ENCODE measurements at places on chromosomes 12 and 14. TPM values are rescaled to one million over a fixed set of nuclear protein-coding genes. Genes with fewer than 3 reads are reported as not detected.

CNTN1 gene
- total RNA-seq = not detected

DNA sequence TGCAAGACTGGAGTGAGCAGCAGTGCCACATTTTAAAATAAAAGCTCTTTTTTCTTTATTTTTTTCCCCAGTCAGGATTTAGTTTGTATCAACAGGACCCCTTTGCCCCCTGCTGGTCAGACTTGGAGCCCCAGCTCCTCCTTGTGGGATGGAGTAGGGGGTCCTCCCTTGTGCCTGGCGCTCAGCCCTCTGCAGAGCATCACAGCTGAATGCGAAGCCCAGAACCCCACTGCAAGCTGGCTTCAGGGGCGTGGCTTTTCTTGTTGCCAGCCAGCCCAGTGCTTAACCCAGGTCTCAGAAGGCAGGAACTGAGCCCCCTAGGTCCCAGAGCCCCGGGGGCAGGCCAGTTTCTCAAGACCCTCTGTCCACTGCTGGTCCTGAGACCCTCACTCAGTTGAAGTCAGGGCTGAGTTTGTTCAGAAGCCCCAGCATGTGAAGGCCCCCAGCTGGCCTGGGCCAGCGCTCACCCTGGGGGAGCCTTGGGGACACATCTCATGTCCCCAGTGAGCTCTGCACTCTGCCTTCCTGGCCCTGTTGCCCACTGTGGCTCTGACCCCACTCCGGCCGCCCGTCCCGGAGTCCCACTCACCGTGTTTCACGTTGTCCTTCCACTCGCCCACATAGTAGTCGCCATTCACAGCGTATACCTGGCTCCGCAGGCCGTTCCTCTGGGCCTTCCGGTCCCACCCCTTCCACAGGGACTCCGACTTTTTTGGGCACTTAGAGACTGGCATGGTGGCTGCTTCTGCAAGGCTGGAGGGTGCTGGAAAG is 519 bp downstream of the MORN3 start:
- H3K36me3 ChIP-seq = no peaks in the 10 kb centered on the region
- H3K27ac ChIP-seq = no peak overlapping the region
- H3K27me3 ChIP-seq = no peaks in the 10 kb centered on the region
- H3K4me3 ChIP-seq = no peak overlapping the region
- peak; percentile 67 for DNase-seq

DNA sequence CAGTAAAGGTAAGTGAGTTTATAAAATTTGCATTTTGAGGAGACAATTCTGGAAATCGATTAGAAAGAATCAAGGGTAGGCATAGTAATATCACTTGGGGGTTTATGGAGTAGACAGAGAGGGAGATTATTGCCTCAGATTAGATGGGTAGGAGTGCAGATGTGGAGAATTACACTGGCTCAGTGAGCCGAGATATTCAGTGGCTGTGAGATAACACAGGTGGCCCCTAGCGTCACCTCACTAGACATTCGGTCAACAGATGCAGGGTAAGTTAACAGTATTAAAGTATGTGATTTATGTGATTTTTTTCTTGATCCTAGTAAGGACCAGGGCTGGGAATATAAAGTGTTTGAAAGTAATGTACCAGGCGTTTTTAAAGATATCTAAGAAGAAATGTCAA is 39.6 kb upstream of the KLRD1 start:
- no peak overlapping the region for H3K27ac ChIP-seq
- H3K36me3 ChIP-seq = no peaks in the 10 kb centered on the region

DNA sequence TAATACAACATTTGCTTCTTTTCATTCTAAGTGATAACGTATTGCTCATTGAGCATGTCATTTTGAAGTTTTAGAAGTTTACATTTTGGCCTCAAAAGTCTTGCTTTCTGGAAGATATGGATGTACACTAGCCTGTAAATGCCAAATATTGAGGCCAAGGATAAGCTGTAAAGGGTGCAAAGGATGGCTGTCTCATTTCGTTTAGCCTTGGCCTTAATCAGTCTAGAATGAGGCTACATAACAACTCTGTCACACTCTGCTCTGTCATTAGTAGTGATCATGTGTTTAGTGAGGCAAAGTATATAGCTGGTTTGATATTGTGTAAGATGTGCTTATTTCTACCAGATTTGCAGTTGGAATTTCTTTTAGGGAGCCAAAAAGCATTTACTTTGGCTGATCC is 344.5 kb downstream of the TMTC2 start:
- H3K36me3 ChIP-seq = no peaks in the 10 kb centered on the region
- no peak for DNase-seq
- no peaks in the 10 kb centered on the region for H3K27me3 ChIP-seq
- H3K4me3 ChIP-seq = no peak overlapping the region
- no peaks in the 10 kb centered on the region for H3K4me1 ChIP-seq
- H3K27ac ChIP-seq = no peak overlapping the region

SRRM4 gene
- total RNA-seq = not detected

DNA sequence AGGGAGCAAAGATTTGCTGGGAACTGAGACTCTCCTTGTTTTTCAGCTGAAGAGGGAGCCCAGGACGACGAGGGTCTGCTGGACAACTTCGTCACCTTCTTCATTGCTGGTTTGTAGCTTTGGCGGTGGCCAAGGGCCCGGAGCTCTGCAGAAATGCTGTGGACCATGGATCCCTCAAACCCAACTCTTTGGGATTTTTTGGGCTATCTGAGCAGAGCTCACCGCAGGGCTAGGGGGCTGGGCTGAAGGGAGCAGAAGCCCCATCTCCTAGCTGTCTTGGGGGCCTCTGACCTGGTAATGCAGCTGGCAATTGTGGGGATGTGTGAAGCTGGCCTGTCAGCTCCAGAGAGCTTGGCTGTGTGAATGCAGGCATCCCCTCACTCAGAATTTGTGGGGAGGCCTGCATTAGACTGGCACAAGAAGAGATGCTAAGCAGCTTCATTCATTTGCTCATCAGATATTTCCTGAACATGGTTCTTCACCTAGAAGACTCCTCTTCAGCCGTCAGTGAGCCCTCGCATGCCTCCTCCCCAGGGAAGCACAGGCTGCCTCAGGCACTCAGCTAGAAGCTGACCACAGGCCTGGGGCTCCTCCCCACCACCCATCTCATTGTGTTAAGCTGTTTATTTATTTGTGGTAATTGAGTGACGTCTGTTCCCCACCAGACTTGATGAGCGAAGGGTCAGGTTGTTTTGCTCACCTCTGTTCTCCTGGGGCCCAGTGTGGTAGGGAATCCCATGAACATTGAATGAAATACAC is 32.2 kb downstream of the CYP46A1 start:
- no peaks in the 10 kb centered on the region for H3K4me1 ChIP-seq
- no peak overlapping the region for H3K4me3 ChIP-seq
- no peaks in the 10 kb centered on the region for H3K27me3 ChIP-seq
- H3K36me3 ChIP-seq = no peaks in the 10 kb centered on the region

DNA sequence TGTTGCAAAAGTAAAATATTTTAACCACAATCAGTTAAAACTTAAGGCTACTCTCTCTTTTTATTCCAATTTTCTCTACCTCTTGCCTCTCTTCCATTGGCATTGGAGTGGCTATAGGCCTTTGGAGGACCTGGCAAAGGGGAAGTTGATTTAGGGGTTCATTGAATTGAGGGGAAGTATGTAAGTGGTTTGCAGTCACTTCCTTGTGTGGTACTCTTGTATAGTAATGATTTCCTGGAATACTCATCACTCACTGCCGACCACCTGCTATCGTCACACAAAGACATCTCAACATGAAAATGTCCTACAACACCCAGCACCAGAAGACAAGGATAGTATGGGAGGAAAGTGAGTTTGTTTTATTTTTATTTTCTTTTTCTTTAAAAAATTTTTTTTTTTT is 45.7 kb upstream of the CPM start:
- H3K4me3 ChIP-seq = no peak overlapping the region
- no peaks in the 10 kb centered on the region for H3K27me3 ChIP-seq
- H3K36me3 ChIP-seq = no peaks in the 10 kb centered on the region
- no peak overlapping the region for H3K27ac ChIP-seq
- no peaks in the 10 kb centered on the region for H3K4me1 ChIP-seq
- no peak for DNase-seq

DNA sequence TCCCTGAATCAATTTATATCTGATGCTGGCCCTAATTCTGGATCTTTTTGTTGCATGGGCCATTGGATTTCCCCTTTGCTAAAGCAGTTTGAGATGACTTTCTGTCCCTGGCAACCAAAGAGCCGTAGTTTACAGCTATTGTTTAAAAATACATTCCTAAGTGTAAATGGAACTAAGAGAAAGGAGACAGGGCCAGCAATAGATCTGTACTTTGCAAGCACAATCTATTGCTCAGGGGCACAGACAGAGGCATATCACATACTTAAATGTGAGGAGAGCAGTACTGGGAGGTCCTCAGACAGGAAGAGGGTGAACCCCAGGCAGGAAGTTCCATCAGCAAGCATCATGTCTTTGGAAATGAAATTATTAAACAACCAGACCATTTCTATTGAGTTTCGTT is 126.6 kb downstream of the ZFP36L1 start:
- peaks cover 15% of the 10 kb centered on the region for H3K4me1 ChIP-seq
- H3K36me3 ChIP-seq = no peaks in the 10 kb centered on the region
- H3K27ac ChIP-seq = no peak overlapping the region
- H3K27me3 ChIP-seq = no peaks in the 10 kb centered on the region
- no peak overlapping the region for H3K4me3 ChIP-seq
- DNase-seq = no peak

- no peak overlapping the region for H3K27ac ChIP-seq
- no peak for DNase-seq
- H3K4me1 ChIP-seq = peaks cover 18% of the 10 kb centered on the region
- no peaks in the 10 kb centered on the region for H3K27me3 ChIP-seq
These were observed 43.9 kb upstream of the CHPT1 start for GRCh38 chr12:101653503-101653902.

- peaks cover 30% of the 10 kb centered on the region for H3K27me3 ChIP-seq
- H3K4me3 ChIP-seq = no peak within 1 kb of the TSS
- peaks cover 5% of the 10 kb centered on the region for H3K4me1 ChIP-seq
- H3K36me3 ChIP-seq = no peaks in the 10 kb centered on the region
- no peak within 1 kb of the TSS for H3K27ac ChIP-seq
These were observed at the start of gene SVOP for GRCh38 chr12:109020796-109021380. SVOP (minus strand) TSS chr12:109021068; CDS start chr12:109020868, 200 bp downstream.

- peak; percentile 47 for DNase-seq
- H3K4me3 ChIP-seq = peak overlapping the region; percentile 92
- no peaks in the 10 kb centered on the region for H3K27me3 ChIP-seq
- H3K27ac ChIP-seq = peak overlapping the region; percentile 42
- peaks cover 28% of the 10 kb centered on the region for H3K4me1 ChIP-seq
These were observed 890 bp downstream of the SPTLC2 start for GRCh38 chr14:77615361-77616132.
